MM.1S (cell line): ENCODE measurements at places on chromosomes 5 and 9.

- no peak overlapping the region for H3K27ac ChIP-seq
- H3K4me3 ChIP-seq = peak overlapping the region; percentile 26; the same call in 1 of the 2 replicates
- peaks cover 6% of the 10 kb centered on the region for H3K4me1 ChIP-seq
- no peaks in the 10 kb centered on the region for H3K36me3 ChIP-seq
- DNase-seq = peak; percentile 23
These were observed 3.5 kb upstream of the NEK6 start for GRCh38 chr9:124254261-124254682.

- H3K4me1 ChIP-seq = peaks cover 26% of the 10 kb centered on the region
- H3K4me3 ChIP-seq = no peak overlapping the region
- H3K27me3 ChIP-seq = no peaks in the 10 kb centered on the region
- H3K27ac ChIP-seq = no peak overlapping the region
- H3K36me3 ChIP-seq = no peaks in the 10 kb centered on the region
These were observed 92.8 kb upstream of the RASEF start for GRCh38 chr9:83155733-83156132.

DNA sequence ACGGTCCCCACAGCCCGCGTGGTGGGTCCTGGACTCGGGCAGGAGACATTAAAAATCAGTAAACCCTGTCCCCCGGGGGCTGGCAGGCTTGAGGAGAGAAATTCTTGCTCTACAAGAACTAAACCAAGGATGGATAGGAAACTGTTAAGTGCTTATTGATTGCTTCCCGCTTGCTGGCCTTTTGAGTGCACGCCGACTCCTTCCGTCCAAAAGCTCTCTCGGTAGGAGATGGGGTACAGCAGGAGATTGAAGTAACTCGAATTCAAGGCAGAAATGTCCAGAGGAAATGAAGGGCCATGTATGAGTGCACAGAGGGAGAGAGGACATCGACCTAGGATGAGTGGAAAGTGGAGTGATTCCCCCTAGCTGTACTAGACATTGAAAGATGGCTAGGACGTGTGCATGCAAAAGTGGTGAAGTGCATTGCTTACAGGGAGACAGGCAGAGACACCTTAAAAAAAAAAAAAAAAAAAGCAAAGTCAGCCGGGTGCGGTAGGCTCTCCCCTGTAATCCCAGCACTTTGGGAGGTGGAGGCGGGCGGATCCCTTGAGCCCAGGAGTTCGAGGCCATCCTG, 923 bp downstream of the RECK start:
- no peaks in the 10 kb centered on the region for H3K27me3 ChIP-seq
- peak; percentile 10 for DNase-seq
- H3K27ac ChIP-seq = no peak overlapping the region
- peak overlapping the region; percentile 88 for H3K4me3 ChIP-seq

GRCh38 chr5:22947921-22948320, 94.8 kb upstream of the CDH12 start:
- no peak for DNase-seq
- no peaks in the 10 kb centered on the region for H3K27me3 ChIP-seq
- H3K4me1 ChIP-seq = no peaks in the 10 kb centered on the region
- no peak overlapping the region for H3K27ac ChIP-seq
- H3K4me3 ChIP-seq = no peak overlapping the region
- H3K36me3 ChIP-seq = no peaks in the 10 kb centered on the region

- H3K27ac ChIP-seq = no peak overlapping the region
- H3K36me3 ChIP-seq = no peaks in the 10 kb centered on the region
- H3K27me3 ChIP-seq = peaks cover 11% of the 10 kb centered on the region; the same call in 1 of the 2 replicates
- H3K4me3 ChIP-seq = no peak overlapping the region
- no peak for DNase-seq
- H3K4me1 ChIP-seq = no peaks in the 10 kb centered on the region
These were observed 99.3 kb downstream of the KCNIP1 start for GRCh38 chr5:170603109-170603508.

DNA sequence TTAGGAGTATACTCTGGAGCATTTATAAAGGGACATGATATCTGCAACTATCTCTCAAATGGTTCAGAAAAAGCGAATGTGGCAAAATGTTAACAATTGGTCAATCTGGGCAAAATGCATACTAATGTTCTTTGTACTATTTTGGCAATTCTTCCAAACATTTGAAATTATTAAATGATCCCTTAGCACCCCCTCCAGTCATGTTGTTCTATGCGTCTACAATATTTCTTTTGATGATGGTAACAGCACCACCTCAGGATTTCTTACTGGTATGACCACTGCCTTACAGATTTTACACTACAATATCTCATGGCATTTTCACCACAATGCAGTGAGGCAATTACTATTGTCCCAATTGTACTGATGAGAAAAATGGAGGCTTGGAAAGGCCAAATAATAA, 52.9 kb upstream of the TRIO start:
- no peaks in the 10 kb centered on the region for H3K36me3 ChIP-seq
- H3K27me3 ChIP-seq = no peaks in the 10 kb centered on the region
- DNase-seq = no peak
- no peak overlapping the region for H3K27ac ChIP-seq
- H3K4me1 ChIP-seq = no peaks in the 10 kb centered on the region
- H3K4me3 ChIP-seq = no peak overlapping the region

DNA sequence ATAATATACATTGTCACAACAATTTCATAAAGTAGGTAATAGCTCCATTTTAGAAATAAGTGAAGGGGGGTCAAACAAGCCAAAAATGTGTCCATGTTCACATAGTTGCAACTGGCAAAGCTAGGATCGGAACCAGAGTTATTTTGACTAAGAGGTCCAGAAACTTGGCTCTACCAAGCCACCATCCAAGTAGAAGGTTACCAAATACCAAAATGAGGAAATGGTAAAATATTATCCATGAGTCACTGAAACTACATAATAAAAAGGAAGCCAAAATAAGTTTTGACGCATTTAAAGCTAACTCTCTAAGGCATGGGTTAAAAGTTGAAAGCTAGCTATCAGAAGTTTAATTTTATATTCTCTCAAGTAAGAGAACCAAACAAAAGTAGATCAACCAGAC, 886.9 kb upstream of the DMAC1 start:
- no peak for DNase-seq
- H3K4me3 ChIP-seq = no peak overlapping the region
- no peaks in the 10 kb centered on the region for H3K36me3 ChIP-seq
- no peaks in the 10 kb centered on the region for H3K4me1 ChIP-seq

GRCh38 chr9:126894052-126894603, 20.5 kb upstream of the RALGPS1 start:
- H3K36me3 ChIP-seq = no peaks in the 10 kb centered on the region
- H3K27me3 ChIP-seq = no peaks in the 10 kb centered on the region
- H3K4me3 ChIP-seq = no peak overlapping the region
- no peak for DNase-seq

DNA sequence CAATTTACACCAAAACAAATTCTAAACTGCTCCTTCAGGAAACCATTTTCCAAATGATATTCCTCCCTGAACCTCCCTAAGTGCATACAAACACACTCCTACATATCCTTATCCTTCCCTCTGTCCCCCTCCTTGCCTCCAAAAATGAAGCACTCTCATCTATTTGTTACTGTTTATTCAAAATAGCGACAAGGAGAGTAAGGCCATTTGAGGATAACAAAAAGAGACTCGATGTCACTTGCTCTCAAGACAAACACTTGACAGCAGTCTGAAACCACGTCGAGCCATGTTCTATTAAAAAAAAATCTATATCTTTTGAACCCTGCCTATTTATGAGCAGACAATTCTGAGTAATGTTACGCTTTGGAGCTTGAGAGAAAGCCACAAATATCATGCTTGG, 547.9 kb downstream of the DTWD2 start:
- DNase-seq = no peak
- H3K27me3 ChIP-seq = no peaks in the 10 kb centered on the region
- no peak overlapping the region for H3K27ac ChIP-seq
- H3K4me3 ChIP-seq = no peak overlapping the region
- no peaks in the 10 kb centered on the region for H3K4me1 ChIP-seq
- H3K36me3 ChIP-seq = no peaks in the 10 kb centered on the region

- H3K36me3 ChIP-seq = no peaks in the 10 kb centered on the region
- H3K27me3 ChIP-seq = no peaks in the 10 kb centered on the region
- H3K4me3 ChIP-seq = no peak overlapping the region
- H3K4me1 ChIP-seq = no peaks in the 10 kb centered on the region
These were observed 51.7 kb downstream of the FBXW11 start for GRCh38 chr5:171954721-171955120.

DNA sequence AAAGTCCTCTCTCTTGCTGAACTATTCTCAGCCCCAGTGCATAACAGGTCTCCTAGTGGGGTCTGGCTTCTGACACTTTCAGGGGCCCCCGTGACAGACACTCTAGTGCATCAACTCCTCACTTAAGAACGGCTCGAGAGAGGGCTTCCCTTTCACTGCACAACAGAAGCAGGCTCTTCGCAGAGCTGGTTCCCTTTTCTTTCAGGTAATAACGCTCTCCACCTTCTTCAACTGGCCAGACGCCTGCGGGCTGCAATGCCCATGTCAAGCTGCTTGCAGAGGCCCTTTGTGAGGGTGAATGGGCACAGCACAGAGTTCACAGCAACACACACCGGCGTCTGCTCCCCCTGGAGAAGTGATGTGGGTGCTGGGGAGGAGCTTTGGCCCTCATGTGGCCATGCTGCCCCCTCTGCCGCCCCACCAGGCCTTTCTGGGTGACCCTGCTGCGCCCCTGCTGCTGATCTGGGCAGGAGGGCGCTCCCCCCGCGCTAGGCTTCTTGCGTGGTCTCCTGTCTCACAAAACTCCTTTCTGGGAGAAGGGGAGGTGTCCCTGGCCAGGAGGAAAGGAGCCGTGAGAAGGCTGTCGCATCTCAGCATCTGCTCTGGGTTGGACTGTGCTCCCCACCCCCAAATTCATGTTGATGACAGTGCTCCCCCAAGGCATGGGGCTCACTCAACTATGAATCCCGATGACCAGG, 2.4 kb downstream of the MRPL36 start:
- H3K4me1 ChIP-seq = peaks cover 20% of the 10 kb centered on the region
- no peak for DNase-seq
- H3K27ac ChIP-seq = no peak overlapping the region
- no peak overlapping the region for H3K4me3 ChIP-seq
- peaks cover 6% of the 10 kb centered on the region for H3K36me3 ChIP-seq

DNA sequence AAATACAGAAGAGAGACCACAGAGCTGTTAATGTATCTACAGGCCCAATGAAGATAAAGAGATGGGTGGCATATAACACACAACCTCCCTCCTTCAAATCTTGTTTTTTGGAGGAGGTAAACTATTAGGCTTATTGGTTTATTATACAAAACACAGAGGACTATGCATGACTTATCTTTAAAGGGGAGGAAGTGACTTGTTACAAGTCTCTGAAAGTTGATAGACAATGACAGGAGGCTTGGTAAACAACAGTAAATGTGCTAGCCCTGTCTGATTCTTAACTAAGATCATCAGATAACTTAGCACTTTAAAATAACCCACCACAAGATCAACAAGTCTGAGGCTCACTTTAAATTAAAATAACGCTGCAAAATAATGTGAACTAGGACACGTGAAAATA, 219.0 kb downstream of the MLLT3 start:
- no peaks in the 10 kb centered on the region for H3K27me3 ChIP-seq
- no peak overlapping the region for H3K27ac ChIP-seq
- DNase-seq = no peak
- no peaks in the 10 kb centered on the region for H3K4me1 ChIP-seq
- no peaks in the 10 kb centered on the region for H3K36me3 ChIP-seq

DNA sequence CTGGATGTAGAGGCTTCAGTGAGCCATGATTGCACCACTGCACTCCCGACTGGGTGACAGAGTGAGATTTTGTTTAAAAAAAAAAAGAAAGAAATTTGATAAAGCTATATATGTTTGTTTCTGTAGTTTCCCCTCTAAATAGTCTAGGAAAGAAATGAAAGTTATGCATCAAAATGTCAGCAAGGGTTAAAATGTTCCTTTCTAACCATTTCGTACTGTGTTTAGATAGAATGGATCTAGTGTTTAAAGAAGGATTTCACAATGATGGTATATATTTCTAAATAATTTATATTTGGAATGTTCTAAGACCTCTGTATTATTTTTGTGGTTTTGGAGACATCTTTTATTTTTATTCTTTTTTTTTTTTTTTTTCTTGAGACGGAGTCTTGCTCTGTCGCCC, 22.7 kb downstream of the TEK start:
- H3K27ac ChIP-seq = no peak overlapping the region
- no peak overlapping the region for H3K4me3 ChIP-seq
- H3K27me3 ChIP-seq = no peaks in the 10 kb centered on the region
- H3K4me1 ChIP-seq = no peaks in the 10 kb centered on the region

DNA sequence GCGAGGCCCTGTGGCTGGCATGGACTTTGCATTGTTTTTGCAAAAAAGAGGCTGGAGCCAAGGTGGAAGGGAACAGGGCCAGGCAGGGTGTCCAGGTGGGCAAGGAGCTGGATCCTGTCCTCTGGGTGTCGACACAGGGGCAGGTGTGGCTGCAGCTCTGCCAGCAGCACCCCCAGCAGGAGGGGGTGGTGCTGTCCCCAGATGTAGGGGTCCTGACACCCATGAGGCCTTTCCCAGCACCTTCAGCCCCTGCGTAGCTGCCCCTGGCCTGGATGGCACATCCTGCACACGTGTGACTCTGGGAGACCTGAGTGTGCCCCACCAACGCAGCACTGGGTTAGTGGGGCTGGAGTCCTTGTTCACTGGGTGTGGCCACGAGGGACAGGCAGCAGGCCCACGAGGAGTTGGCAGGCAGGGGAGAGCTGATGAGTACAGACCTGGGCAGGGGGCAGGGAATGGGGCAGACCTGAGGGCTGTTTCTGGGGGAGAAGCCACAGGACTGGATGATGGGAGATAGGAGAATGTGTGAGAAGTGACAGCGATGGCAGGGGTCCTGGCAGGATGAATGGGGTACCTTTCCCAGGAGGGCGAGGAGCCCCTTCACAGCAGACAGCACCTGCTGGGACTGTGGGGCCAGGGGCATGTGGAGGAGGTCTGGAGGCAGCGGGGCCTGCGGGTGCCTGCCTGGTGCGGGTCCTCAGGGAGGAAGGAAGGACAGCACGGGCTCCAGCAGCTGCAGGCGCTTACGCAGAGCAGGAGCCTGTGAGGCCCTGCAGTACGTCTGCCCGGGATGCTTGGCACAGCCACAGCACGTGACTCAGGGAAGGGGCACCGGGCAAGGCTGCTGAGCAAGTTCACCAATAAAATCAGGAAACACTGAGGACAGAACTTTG, 3.6 kb upstream of the RASGEF1C start:
- DNase-seq = no peak
- no peak overlapping the region for H3K27ac ChIP-seq
- no peak overlapping the region for H3K4me3 ChIP-seq

GRCh38 chr5:64634997-64635686, 55.2 kb upstream of the SHISAL2B start:
- H3K27me3 ChIP-seq = no peaks in the 10 kb centered on the region
- H3K27ac ChIP-seq = no peak overlapping the region
- no peaks in the 10 kb centered on the region for H3K4me1 ChIP-seq
- no peak overlapping the region for H3K4me3 ChIP-seq
- peak; percentile 46 for DNase-seq
- no peaks in the 10 kb centered on the region for H3K36me3 ChIP-seq
